Suppressor macrophage treated with lipopolysaccharide for 1 hour (primary cell): ENCODE measurements at places on chromosomes 11 and 22.

- no peak for DNase-seq
Observed at GRCh38 chr11:131669401-131669780, 299.0 kb downstream of the NTM start.

DNA sequence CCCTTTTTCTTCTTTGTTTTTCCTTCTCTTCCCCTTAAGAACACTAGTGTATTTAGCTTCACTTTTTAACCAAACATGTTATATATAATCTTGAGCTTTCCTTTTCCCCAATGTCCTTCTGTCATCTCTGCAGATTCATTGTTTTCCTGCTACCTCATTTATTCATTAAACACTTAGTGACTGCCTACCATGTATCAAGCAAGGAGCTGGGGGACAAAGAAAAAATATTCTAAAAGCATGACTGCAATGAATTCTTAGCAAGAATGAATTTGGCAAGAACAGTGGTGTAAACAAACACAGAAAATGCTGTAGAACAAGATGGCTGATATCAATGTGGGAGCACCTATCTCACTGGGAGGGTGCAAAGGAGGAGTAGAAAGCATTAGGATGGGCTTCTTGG lies 247.0 kb upstream of the CCDC90B start:
- no peak for DNase-seq

- no peak for DNase-seq
Observed at GRCh38 chr11:78067704-78068103, 4.0 kb downstream of the THRSP start.

- DNase-seq = no peak
Observed at GRCh38 chr22:39362271-39362670, 12.5 kb downstream of the SYNGR1 start.

- DNase-seq = no peak
Observed at GRCh38 chr11:86469491-86470388, 95.1 kb downstream of the CCDC81 start.
